Stimulated activated CD4-positive, alpha-beta T cell treated with anti-CD3 and anti-CD28 coated beads, Interleukin-1b, Interleukin-23, amount 100 ng/mL, for 1 hour (primary cell): ENCODE measurements at places on chromosomes 1 and 21.
A peak's percentile ranks its signal among the peaks of the same experiment; 100 is the strongest.

GRCh38 chr1:77888081-77888780 lies at the start of gene NEXN:
Gene NEXN (plus strand): TSS chr1:77888624. CDS start chr1:77916107, 27,483 bp downstream.
- no peak for DNase-seq

DNA sequence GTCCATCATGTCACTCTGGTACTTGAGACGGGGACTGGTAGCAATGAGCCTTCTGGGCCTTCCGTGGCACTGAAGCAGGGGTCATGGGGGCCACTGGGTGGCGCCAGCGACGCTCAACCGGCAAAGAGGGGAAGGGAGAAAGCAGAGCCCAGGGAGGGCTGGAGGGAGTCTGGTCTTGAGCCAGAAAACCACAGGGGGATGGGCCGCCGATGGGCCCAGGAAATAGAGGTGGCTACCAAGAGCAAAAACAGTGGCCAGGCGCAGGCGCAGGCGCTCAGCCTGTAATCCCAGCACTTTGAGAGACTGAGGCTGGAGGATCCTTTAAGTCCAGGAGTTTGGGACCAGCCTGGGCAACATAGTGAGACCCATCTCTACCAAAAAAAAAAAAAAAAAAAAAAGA lies 21.8 kb downstream of the EXOC8 start:
- DNase-seq = peak; percentile 14

DNA sequence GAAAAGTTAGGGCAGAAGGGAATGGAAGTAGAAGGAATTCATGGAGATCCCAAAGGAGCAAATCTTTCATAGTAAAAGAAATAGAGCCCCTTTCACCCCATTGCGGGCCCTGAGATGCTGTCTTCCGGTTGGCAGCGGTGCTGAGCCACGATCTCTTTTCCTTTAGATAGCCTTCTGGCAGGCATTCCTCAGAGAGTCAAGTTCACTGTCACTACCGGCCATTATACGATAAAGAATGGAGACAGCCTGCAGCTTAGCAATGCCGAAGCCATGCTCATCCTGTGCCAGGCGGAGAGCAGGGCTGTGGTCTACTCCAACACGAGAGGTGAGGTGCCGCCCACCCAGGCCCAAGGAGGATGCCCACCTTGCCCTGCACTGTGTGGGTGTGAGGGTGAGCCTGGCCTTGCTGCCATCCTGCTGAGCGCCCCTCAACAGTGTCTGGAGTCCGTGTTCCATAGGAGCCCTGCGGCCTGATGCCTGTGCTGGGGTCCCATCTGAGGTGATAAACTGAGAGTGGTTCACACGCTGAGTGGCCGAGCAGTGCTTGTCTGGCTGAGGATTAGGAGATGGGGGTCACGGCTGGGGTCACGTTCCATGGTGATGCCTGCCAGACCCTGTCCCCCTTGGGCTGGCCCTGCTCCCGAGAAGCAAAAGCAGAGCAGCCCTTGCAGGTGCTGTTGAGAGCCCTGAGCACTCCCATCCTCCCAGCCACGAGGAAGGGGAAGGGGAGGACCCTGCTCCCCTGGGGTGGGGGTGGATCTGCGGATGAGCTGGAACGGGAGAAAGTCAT lies 20.4 kb upstream of the PWP2 start:
- DNase-seq = no peak

- no peak for DNase-seq
Measured at GRCh38 chr1:45177452-45177851, 29.0 kb downstream of the ZSWIM5 start.

- no peak for DNase-seq
Measured at GRCh38 chr1:61165402-61165801, 83.0 kb downstream of the NFIA start.

- no peak for DNase-seq
Measured at GRCh38 chr1:42162181-42162580, 2.4 kb downstream of the GUCA2A start.
